ENCODE measurements at places on chromosomes 3 and 15.

GRCh38 chr3:96959901-96960641, 145.7 kb downstream of the EPHA6 start:
- DNase-seq, result no peak

DNA sequence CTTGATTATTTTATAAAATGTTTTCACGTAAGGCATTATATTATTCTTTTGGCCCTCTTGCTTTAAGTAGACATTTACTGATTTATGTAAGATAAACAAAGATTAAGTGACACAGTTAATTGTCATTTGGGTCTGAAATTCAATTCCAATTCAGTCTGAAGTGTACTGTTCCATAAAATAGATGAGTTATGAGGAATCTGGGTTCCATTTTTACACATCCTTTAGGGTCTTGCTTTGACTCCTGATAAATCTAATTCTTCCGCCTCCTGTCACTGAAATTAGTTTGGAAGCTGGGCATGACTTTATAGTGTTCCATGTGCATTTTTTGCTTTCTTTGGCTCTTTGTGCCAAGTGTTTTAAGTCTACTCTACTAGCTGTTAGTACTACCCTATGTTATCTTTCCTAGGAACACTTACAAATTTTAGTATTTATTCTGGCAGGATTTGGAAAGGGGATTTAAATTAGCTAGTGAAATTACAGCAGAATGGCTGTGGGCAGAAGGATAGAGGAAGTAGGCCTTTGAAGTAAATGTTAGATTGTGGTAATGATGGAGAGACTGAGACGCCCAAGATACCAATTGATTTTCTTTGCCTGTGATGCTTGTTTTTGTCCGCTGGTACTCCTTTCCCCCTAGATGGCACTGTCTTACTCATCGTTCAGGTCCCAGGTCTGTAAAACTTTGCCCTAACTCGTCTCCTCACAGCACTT, 14.3 kb downstream of the ARL8B start:
- DNase-seq, result no peak

- DNase-seq, result no peak
Measured at GRCh38 chr15:85547386-85547785, 167.0 kb downstream of the AKAP13 start.

DNA sequence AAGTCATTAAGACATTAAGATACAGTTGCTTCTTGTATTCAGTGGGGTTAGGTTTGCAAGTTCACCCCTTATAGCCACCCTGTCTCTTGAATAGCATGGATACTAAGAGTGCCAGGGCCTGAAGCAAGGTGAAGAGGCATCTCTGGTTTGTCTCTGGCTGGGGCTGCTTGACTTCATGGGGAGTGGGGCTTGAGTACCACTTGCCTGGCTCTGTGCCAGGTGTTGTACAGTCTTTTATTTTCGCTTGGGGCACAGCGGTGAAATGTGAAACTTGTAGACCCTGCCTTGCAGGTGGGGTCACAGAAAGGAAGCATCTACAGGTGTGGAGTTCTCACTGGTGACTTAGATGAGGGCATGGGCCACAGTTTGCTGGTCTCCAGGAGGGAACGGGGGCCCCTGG, 152.1 kb downstream of the PDE8A start:
- DNase-seq, result no peak

DNA sequence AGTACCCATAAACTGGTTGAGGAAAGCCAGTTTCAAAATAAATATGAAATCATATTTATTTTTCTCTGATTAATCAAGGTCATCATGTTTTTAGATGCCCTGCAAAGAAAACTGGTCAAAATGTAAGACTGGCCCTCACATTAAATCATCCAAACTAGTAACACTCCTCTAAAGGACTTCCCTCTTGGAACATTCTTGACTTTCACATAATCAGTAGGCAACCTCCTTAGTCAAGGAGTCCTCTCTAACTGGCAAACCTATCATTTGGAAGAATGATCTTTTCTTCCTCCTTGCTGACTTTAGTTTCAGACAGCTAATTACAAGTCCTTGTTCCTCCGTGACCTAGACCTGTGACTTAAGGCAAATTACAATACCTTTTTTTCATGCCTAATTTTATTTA, 82.5 kb upstream of the DCBLD2 start:
- DNase-seq, result no peak
